ENCODE measurements at places on chromosomes 5 and 9.

DNA sequence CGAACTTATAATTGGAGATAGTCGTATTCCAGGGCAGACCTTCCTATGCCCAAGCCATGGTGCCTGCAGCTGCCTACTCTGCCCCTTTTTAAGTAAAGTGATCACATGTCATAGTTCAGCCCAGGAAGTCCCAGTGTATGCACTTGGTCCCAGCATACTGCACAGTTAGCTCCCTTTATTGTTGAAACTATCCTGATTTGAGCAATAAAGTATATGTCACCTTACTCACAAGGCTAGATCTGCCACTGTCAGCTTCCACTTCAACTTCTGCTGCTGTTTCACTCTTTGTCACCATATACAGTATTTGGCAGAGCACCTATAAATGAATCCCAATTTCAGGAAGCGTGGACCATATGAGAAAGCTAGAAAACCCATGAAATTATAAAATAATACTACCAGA lies 103.8 kb upstream of the PTGER4 start:
- DNase-seq = no peak

DNA sequence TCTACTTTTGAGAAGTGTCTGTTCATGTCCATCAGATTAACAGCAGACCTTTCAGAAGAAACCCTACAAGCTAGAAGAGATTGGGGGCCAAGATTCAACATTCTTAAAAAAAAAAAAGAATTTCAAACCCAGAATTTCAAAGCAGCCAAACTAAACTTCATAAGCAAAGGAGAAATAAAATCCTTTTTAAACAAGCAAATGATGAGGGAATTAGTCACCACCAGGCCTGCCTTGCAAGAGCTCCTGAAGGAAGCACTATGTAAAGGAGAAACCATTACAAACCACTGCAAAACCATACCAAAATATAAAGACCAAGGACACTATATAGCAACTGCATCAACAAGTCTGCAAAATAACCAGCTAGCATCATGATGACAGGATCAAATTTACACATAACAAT lies 124.6 kb upstream of the PDE4D start:
- DNase-seq = no peak

DNA sequence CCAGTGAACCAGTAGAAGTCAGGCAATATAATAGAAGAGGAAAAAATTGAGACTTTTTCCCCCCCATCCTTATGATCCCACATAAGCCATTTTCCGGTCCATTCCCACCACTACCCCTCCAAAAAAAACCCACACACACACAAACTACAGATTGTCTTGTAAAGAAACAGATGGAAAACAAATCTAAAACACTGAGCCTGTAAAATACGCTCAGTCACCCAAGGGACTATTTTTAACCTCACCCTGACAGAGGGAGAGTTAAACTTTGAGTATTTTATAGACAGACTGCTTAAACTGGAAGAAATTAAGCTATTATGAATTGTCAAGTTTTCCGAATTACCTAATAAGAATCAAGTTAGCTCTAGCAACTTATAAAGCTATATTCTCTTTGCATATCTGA lies 471.8 kb upstream of the C9orf72 start:
- DNase-seq = no peak

GRCh38 chr9:134556531-134557068 lies 85.0 kb upstream of the COL5A1 start:
- DNase-seq = no peak

DNA sequence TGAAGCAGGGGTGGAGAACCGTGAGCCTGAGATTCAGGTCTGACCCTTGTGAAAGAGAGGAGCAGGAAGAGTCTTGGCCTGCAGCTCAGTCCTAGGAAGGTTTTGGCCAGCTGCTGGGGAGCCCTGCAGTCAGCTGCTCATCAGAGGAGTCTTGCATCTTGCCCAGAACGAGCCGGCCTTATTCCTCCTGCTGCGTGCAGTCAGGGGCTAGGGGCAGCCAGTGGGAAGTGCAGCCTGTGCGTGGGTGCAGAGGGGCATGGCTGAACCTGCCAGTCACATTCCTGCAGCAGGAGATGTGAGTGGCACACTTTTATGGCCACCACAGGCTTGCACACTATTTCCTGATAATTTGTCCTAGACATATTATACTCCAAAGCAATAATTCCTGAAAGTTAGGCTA lies 278.7 kb downstream of the NPR3 start:
- DNase-seq = no peak

DNA sequence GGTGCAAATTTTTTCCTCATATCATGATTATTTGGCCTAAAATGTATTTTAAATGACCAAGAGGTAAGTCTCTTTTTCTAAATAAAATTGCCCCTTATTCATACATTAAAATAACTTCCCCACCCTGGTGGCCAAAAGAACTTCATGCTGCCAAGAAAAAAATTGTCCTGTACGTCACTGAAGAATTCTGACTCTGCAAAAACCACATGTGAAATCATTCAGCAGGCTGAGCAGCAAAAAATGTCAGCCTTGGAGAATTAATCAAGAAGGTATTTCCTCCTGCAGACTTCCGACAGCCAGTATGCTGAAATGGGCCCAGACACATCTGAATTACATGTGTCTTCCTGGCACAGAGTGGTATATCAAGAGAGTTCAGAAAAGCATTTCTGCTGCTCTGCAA lies 94.6 kb upstream of the HMHB1 start:
- no peak for DNase-seq

GRCh38 chr9:18129809-18130334 lies 344.1 kb upstream of the ADAMTSL1 start:
- no peak for DNase-seq

DNA sequence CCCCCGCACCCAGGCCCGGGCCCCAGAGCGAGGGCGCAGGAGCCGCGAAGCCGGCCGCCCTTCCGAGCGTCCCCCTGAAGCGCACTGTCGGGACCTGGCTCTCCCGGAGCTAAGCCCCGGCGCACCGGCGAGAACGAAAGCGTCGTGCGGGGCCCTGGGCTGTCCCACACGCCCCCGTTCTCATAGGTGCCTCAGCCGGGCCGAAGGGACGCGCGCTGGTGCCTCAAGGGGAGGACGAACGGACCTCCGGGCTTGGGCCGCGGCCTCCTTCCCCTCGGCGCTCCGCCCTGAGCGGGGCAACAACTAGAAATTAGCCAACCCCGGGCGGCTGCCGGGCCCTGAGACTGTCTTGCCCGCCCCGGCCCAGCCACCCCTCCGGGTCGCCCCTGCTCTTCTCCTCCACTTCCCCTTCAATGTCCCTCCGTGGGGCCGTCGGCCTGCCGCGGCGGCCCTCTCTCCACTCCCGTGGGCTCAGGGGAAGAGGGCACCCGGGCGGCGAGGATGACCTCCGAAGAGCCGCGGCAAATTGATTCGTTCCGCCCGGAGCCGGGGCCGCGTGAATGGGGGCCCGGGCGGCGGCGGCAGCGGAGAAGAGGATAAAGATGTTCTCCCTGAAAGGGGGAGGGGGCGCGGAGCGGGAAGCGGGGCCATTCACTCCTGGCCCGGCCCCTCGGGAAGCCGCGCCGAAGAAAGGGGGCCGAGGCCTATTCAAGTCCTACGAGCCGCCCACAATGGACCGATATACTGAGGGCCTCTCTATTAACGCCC lies 3.5 kb upstream of the PRDM12 start:
- no peak for DNase-seq

DNA sequence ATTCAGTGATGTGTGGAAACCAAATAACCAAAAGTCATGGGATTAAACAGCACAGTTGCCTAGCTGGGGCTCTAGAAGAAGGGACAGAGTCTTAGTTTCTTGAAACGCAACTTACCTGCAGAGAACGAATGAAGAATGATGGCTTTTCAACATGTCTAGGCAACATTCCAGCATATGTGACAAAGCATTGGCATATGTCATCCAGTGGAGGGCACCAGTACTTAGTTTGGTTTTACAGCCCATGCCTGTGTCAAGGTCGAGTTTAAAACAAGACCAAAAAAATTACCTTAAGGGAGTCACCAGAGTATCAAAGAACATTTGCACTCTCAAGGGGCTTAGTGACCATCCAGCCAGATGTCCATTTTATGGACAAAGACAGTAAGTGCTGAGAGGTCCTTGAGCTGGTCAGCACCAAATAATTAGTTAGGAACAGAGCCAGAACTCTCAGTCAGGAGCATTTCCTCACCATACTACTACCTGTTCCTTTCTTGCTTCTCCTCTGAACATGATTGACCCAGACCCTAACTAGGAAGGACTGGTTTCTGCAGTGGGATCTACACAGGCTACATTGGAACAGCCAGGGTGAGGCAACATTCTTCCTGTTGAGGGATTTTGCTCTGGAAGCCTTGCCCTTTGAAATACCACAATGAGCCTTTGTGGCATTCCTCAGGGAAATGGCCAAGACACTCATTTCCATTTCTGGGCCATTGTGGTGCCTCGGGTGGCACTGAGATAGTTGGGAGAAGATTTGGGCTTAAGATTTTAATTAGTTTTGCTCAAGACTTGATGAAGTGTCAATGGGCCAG lies 75.4 kb upstream of the ANKH start:
- peak; percentile 41 for DNase-seq

DNA sequence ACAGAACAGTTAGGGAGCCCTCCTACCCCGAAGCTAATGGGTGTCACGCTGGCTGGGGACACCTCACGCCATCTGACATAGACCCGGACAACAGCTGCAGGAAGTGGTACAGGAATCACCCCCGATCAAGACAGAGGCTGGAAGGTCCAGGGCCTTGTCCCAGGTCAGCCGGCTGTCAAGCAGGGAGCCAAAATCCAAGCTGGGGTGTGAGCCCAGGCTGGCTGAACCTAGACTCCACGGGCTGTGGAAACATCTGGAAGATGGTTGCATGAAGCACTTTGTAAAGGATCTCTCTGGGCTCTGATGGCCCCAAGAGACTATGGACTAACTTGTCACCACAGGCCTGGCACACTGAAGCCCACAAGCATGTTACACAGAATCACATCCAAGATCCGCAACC lies 68.9 kb upstream of the STXBP1 start:
- no peak for DNase-seq

- no peak for DNase-seq
Measured at GRCh38 chr5:78858364-78858763, 126.7 kb downstream of the ARSB start.

DNA sequence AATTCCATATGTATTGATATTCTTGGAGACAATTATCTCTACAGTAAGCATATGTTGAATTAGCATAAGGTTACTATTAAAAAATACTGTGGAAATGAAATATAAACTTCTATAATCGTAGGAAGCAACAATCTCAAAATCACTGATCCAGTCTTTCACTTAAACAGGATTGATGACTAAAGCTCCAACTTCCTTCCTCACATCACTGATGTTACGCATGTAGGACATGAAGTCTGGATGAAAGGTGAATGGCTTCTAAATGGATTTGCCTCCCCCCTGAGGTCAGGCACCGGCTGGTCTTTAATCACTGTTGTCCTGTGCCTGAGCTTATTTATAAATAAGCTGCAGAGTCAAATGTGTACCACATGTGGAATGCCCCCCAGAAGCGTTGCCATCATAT lies 157.1 kb upstream of the NFIB start:
- DNase-seq = no peak

DNA sequence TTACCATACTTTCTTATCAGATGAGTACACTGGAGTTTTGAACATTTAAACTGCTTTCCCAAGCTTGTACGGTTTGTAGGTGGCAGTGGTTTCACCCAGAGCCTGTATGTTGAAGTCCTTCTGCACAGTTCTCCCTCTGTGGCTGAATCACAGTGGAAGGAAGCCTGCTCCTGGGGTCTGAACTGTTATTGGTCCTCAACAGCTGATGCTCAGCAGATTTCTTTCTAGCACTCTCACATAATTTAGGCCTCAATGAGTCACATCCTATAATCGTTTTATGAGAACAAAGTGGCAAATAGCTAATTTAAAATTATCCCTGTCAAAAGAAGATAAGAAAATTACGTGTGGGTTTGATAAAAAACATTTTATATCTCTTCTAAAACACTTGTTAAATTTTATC lies 229.7 kb downstream of the TLE4 start:
- DNase-seq = no peak

DNA sequence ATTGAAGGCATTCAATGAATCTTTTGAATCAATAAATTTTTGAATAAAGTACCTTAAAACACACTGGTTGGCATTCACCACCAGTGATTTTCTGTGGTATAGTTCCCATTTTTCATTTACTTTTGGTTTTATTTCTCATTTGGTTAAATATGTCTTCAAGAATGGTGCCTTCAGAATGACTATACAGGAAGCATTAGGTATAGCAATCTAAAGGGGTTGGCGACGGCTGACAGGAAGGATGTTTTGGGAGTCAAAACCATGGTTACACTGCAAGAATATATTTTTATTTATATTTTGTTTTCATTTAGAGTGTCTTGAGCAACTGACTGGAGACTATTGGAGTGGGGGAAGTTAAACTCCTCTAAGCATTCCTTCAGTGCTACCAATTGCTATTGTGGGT lies 235.7 kb downstream of the HTR1A start:
- DNase-seq = no peak

Data from hematopoietic multipotent progenitor cell treated with erythropoietin and hydrocortisone succinate and interleukin-3 and kit ligand, for 17 days (in vitro differentiated cells).